ENCODE measurements at places on chromosomes 2 and 18.
A peak's percentile ranks its signal among the peaks of the same experiment; 100 is the strongest.

DNA sequence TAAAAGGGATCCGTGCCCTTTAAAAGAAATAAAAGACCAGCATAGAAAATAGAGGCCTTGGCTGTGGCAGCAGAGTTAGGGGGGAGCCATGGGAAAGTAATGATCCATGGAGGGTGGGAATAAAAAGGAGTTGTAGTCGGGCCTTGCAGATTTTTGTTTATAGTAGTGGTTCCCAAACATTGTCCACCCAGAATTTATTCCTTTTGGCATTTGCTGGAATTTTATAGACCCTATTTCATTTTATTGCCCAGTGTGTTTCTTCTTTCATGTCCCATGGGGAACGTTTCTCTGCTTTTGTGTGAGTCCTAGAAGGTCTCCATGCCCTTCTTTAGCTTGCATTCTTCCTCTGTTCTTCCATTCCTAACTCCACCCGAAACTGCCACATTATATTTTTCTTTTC lies 222.2 kb downstream of the LTBP1 start:
- DNase-seq, result no peak

DNA sequence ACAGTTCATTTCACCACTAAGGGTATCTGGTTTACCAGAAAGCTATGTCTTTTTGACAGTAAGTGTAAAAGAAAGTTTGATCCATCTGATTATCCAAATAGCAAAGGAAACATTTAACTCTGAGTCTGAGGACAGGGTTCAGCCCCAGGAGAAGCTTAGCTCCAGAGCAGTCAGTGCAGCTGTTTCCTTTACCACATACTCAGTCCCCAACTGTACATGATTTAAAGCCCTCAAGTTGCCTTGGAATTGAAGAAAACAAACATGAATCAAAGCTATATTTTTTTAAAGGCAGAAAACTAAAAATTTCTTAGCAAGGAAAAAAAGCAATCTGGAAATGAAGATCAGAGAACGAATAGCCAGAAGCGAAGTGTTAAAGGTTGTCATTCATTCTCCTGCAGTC lies 746.0 kb downstream of the METTL4 start:
- DNase-seq, result no peak

- no peak for DNase-seq
Observed at GRCh38 chr2:69131983-69132675, 119.2 kb downstream of the ANTXR1 start.

GRCh38 chr2:54589340-54590215 lies 133.5 kb downstream of the SPTBN1 start:
- peak; percentile 41 for DNase-seq

DNA sequence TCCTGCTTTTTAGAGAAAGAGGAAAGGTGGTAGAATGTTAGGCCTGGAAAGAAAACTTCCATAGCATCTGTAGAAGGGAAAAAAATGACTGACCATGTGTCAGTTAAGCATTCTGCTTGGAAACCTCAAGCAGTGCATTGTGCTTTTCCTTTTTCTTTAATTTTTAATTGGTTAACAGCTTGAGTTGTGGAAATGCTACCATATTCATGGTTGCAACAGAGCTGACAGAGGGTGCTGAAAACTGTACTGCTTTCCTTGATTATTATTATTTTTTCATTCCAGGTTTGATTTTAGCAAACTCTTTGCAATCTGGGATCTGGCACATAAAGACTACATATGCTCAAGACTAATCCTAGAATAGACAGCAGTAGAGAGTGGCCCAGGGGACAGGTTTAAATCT lies 404.5 kb downstream of the EPHA4 start:
- DNase-seq, result no peak

GRCh38 chr2:173547499-173547898 lies 192.8 kb downstream of the CDCA7 start:
- DNase-seq, result no peak

DNA sequence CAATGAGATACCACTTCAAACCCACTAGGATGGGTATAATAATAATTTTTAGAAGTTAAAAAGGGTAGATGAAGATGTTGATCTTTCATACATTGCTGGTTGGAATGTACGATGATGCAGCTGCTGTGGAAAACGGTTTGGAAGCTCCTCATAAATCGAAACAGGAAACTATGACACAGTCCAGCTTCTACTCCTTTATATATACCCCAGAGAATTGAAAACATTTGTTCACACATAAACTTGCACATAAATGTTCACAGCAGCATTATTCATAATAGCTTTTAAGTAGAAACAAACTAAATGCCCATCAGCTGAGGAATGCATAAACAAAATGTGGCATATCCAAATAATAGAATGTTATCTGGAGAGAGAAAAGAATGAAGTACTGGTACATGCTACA lies 95.0 kb downstream of the STRADB start:
- no peak for DNase-seq

- no peak for DNase-seq
Observed at GRCh38 chr18:79868811-79869541, 71.2 kb downstream of the KCNG2 start.

DNA sequence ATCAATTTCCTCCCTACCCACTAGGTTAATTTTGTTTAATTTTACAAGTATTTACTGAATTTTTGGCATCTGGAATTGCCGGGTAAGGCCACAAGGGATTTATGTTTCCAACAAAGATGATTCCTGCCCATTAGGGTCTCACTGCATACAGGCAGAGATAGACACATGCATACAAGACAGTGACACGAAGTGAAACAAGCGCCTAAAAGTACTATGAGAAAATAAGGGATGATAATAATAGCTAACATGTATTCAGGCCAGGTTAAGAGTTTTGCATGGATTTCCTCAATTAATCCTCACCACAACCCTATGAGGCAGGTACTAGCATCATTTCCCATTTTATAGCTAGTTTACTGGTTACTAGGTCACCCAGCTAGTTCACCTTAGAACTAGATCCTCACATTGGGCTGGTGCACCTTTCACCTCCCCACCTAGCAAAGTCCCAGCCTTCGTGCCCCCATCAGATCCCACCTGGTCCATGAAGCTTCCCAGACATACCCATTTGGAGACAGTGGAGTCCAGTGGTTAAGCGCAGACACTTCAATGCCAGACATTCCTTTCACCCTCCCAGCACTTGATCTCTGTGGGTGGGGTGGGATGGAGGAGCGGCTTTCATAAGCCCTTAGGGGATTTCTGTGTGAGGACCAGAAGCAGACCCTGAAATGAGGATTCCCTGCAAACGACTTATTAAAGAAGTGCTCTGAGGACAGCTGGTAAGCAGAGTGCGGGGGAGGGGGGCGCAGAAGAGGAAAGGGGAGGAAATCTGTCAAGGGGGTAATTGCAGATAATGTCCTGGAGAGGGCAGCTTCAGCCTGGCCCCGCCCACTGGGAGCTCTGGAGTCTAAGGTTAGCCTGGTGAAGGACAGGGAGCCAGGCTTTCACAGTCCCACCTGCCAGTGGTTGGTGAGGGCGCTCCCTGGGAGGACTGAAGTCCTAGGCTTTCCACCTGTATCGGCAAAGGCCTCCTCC lies 5.8 kb upstream of the DGUOK start:
- DNase-seq, result no peak

- DNase-seq, result no peak
Observed at GRCh38 chr2:240457223-240458043, 22.0 kb downstream of the GPC1 start.

DNA sequence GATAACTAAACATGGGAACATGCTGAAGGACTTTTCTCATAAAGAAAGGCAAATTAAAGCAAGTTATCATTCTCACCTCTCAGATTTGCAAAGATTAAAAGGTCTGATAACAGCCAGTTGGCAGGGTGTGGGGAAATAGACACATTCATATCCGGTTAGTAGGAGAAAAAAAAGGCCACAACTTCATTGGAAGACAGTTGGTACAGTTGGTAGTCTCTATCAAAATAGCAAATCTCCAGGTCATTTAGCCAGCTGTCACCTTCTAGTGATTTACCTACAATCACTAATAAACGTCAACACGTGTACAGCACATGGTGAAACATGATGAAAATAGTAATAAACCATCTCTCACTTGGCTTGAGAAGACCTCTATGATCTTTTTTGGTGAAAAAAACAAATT lies 16.6 kb downstream of the INPP5D start:
- DNase-seq, result no peak

- DNase-seq, result no peak
Observed at GRCh38 chr18:12028674-12029073, 47.4 kb downstream of the IMPA2 start.

- DNase-seq, result peak; percentile 66
Observed at GRCh38 chr2:203869223-203870042, 1.9 kb downstream of the CTLA4 start.

GRCh38 chr2:235925250-235925919 lies 242.8 kb downstream of the GBX2 start:
- DNase-seq, result no peak

Measured in CD8-positive, alpha-beta memory T cell (primary cell).